ENCODE measurements at places on chromosomes 1 and 21.

DNA sequence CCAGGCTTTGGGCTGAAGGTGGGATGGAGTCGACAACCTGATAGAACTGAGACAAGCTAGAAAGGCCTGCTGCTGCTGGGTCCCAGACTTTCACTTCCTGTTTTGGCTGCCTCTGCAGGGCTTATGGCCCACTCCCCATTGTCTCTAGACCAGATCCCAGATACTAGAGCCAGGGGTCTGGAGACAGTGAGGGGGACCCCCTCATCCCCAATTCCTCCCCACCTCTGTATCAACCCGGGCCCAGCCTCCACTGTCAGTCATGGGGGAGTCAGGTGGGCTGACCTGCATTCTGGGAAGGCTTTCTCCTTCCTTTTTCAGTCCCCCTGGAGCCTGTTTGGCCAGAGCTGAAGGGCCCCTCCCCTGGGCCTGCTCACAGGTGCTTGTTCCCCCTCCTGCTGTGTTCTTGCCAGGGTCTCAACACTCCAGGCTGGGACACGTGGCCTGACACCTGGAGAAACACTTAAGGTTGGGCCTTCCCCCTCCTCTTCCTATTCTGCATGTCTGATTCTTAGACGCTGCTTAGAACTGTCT, 18.0 kb upstream of the ETV3L start:
- no peak for DNase-seq

DNA sequence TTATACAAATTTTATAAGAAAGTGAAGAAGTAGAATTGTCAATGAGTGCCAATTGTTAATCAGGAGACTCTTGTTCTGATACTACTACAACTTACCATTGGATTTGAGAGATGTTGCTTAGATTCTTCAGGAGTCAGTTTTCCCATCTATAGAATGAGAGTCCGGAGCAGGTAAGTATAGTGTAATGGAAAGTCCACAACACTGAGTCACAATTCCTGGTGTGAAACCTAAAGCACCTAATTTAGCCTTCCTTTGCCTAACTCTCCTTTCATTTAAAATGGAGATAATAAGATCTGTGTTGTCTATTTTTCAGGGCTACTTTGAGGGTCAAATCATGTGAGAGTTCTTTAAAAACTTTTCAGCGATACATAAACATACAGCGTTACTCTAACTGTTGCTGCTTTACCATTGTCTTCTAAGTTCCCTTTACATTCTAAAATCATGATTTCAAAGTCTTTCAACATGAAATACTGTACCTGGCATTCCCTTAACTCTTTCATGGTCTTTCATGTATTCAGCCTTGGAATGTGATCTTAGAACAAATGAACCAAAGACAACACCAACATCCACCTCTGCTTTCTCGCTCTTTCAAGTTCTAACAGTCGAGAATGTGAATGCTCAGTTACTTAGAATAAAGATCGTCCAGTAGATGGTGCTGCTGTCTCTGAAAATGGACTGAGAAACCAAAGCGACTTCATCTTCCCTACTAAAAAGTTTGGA, 90.9 kb downstream of the SLC30A10 start:
- DNase-seq = peak; percentile 62

GRCh38 chr21:38258521-38259485, 2.0 kb downstream of the KCNJ15 start:
- no peak for DNase-seq

- no peak for DNase-seq
Measured at GRCh38 chr1:88421997-88422396, 262.1 kb upstream of the PKN2 start.

- DNase-seq = no peak
Measured at GRCh38 chr1:179925922-179926849, 28.4 kb upstream of the CEP350 start.

DNA sequence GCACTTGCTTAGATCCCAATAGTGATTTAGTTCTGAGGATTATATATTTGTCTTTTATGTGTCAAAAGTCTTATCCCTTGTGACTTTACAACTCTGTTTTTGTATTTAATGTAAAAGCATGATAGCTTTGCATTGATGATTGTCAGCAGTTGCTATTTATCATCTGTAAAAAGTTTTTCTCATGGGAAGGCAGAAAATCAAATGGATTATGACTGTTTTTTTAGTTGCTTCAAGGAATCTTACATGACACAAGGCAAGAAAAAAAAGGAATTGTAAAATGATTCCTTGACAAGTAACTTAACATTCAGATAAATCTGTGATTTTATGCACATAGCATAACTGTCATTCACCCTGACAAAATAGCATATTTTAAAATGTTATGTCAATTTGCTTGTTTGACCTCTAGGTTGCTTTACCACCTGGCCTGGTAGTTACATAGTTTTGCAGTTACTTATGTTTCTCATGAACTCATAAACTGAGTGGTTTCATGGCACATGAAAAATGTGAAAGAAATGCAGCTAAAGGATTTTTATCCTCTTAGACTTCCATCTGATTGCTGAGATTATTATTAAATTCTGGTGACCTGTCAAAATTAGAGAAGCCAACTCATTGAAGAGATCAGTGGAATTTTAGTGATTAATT, 622.6 kb downstream of the ADGRL2 start:
- DNase-seq = no peak

DNA sequence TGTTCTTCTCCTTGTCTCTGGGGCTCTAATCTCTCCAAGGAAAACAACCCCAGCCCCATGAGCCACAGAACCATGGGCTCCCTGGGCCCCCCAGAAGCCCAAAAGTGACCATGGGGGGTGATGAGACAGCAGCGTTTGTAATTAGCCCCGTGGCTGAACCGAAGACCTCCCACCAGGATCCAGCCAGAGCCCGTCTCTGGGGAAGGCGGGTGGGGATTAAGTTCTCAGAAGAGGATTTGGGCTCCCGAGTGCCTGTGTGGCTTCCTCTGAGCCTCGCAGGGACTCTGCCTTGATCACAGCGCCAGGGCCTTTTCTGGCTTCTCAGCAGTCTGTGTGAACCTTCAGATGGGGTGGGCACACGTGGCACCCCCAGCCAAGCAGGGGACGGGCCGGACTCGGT, 77.0 kb downstream of the ALPL start:
- DNase-seq = no peak

- DNase-seq = no peak
Measured at GRCh38 chr1:27471477-27471876, 18.5 kb downstream of the WASF2 start.

- DNase-seq = no peak
Measured at GRCh38 chr21:31592963-31593560, 66.4 kb upstream of the SOD1 start.

GRCh38 chr1:46801323-46802055, 2.6 kb downstream of the CYP4B1 start:
- no peak for DNase-seq

- DNase-seq = no peak
Measured at GRCh38 chr1:156813750-156814570, 2.7 kb downstream of the SH2D2A start.

GRCh38 chr1:169043823-169044222, 62.7 kb upstream of the ATP1B1 start:
- no peak for DNase-seq

DNA sequence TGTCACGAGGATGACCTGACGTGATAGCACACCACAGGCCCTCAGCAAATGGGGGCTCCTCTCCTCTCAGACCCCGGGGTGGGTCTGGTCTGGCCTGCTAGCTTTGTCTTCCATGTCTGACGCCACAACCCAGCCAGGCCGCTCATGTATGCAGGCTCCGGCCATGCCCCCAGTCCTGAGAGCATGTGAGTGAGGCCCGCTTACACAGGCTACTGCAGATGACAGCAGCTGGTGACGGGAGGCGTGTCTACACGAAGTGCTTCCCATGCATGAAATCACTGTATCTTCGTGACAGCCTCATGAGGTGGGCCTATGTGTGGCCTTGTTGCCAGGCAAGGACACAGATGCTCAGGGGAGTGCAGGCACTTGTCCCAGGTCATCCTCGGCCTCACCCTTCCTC, 16.4 kb downstream of the WNT4 start:
- DNase-seq = no peak

DNA sequence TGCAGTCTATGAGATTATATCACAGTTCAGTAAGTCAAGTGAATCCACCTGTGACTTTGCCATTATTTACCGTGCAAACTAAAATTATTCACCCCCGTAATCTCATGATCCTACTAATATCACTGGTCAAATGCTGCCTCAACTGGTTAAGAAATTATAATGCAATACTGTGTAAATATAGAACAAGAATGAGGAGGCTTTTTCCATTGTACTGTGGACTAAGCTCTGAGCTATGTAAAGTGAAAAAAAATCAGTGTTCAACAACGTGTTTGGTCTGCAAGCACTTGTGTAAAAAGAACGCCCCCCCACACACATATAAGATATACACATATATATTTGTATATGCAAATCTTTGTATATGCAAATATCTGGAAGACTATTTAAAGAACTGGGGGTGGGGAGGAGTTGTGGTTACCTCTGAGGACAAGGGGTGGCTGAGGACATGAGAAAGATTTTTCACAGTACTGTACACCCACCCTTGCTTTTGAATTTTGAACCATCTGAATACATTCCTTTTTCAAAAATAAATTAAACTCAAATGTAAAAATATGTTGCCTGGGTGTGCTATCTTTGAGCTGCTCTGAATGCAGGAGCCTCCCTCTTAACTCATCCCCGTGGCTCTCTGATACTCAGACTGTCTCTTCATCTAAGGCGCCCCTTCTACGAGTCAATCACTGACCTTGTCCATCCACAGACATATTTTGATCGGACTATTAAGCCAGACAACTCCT, 57.0 kb downstream of the PTP4A2 start:
- DNase-seq = no peak

DNA sequence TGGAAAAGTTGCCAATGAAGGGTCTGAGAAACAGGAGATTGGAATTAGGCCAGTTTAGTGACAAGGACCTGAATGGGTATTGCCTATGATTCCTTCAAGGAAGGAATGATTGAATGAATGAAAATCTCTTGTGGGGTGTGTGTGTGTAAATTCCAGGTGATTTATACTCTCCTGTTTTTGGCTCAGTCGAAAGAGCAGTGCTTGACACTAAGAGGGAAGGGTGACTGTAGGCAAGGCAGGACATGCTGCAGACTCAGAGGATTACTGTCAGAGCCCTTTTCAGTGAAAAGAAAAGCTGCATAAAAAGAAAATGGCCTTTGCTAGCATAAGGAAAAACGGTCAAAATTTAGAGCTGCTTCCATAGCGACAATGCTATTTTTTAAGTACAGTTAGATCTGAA, 30.1 kb downstream of the C1orf21 start:
- no peak for DNase-seq

DNA sequence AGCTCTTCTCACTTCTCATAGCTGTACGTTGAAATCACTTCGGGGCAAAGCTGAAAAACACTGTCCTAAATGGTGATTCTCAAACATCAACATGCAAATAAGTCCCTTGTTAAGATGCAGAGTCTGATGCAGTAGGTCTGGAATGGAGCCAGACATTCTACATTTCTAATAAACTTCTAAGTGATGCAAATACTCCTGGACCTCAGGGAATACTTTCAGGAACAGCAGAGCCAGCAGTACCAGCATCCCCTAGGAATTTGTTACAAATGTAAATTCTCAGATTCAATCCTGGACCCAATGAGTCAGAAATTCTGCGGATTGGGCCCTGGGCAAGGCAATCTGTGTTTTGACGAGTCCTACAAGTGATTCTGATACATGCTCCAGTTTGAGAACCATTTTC, 152.3 kb downstream of the PCNX2 start:
- no peak for DNase-seq

GRCh38 chr1:168888418-168888817, 159.4 kb upstream of the DPT start:
- DNase-seq = no peak

DNA sequence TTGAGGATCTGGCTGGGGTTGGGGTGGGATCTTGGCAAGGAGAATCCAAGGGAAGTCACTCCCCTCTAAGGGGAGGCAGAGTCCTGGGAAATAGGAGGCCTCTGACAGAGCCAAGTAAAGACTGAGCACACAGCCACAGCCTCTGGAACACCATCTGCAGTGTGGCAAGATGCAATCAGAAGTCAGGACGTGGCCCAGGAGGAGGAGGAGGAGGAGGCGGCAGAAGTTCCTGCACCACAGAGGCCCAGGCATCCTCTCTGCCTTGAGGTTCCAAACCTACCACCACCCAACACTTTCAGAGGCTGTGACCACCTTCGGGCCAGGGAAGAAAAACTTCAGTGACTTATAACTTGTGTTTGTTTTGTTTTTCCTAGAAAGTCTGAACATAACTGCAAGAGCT, 23.7 kb upstream of the KCNE2 start:
- no peak for DNase-seq

DNA sequence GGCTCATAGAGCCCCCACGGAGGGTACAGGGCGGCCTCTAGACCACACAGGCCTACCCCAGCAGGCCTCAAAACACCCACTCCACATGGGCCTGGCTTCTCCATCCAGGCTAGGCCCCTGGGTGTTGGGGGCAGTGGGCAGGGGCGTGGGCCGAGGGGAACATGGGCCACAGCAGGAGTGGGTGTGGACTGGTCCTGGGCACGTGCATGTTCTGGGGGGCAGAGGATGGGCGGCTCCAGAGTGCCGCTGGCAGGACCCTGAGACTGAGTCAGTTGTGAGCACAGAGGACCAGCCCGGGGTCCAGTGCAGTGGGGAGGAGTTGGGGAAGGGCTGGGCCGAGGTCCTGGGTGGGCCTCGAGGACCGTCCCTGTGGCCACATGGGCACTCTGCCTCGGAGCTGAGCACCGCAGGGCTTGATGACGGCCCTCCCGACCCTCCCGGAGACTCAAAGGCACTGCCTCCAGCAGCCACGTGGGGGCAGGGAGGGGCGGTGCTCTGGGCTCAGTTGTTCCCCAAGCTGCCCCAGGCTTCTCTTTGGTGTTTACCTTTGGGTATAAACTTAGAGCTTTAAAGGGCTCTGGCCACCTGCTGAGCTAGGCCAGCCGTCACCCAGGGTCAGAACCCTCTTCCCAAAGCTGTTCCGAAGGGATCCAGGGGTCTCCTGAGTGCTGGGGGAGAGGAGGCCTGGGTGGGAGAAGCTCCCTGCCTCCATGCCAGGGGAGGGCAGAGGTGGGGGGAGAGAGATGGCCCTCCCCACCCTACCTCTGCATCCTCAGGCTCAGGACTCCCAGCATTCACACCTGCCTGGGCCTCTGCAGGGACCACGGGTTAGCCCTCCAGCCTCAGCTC, 79.9 kb downstream of the MORN1 start:
- no peak for DNase-seq

DNA sequence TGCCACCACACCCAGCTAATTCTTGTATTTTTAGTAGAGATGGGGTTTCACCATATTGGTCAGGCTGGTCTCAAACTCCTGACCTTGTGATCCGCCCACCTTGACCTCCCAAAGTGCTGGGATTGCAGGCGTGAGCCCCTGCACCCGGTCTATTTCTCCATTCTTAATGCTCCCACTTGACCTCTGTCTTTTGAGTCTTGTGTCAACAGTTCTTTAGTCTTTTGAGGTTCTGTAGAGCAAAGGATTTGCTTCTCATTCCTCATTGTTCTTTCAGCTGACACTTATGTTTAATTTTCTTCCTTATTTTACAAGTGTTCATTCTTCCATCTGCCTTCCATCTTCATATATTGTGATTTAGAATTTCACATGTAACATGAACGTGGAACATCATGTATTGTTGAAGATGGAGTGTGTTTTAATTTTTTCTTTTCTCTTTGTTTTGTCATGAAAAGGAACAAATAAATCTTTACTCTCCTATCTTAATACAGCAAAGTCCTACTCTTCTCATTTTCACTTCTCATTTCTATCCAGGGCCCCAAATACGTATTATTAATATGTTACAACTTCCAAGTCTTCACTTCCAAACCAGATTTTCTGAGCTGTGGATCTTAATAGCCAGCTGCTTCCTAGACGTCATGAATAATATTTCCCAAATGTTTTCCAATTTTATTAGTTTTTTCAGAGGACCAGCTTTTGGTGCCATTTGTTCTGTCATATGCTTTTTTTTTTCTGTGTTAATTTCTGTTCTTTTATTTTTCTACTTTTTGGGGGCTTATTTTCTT, 16.9 kb downstream of the MTF2 start:
- no peak for DNase-seq

GRCh38 chr1:93613898-93614297, 67.7 kb downstream of the BCAR3 start:
- no peak for DNase-seq

All from NCI-H2081 treated with DMSO at 0.1 percent for 48 hours (cell line).